ENCODE measurements at places on chromosomes 4 and X.
A peak's percentile ranks its signal among the peaks of the same experiment; 100 is the strongest.

DNA sequence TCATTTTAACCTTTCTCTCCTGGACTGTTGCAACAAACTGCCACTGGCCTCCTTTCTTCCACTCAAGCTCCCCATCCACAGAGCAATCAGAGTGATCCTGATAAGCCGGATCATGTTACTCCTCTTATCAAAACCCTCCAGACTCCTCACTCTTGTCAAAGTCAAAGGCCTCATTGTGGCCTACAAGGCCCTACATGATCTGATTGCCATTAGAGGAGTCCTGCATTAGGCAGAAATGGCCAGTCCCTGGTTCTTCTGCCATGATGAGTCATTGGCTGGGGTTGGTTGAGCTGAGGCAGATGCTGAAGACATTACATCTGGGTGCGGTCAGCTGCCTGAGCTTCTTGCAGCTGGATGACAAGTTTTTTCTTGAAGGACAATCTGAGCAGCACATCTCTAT lies 32.7 kb upstream of the CASK start:
- DNase-seq = no peak

- no peak for DNase-seq
Measured at GRCh38 chrX:12497832-12498591, 293.2 kb upstream of the PRPS2 start.

DNA sequence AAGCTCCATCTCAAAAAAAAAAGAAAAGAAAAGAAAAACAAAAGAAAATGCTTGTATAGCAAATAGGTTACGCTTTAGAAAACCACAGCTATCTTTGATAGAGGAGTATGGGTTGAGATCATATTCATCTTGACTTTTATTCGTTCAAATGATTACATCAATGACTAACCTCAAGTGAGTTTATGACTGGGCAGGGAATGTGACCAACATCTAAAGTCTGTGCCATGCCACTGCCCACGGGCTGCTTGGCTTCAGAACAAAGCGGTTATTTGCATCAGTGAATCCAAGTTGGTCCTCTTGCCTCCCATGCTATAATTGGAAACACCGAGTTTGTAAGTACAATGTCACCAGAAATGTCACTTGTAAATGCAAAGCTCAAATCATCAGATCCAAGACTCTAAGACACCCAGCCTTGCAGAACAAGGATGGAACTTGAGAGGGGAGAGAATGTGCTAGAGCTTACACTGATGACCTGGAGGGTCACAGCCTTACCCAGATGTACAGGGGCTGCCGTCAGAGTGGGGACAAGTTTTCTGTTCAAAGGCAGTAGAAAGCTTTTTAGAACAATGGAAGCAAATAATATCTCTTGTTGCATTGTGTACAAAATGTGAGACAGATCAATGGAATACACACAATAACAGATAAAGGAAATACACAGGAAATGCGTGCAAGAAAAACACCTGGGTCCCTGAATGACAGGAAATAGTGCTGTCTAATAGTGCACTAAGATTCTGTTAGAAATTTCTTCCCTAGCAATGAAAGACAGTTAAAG lies 8.4 kb upstream of the OPN1LW start:
- no peak for DNase-seq

DNA sequence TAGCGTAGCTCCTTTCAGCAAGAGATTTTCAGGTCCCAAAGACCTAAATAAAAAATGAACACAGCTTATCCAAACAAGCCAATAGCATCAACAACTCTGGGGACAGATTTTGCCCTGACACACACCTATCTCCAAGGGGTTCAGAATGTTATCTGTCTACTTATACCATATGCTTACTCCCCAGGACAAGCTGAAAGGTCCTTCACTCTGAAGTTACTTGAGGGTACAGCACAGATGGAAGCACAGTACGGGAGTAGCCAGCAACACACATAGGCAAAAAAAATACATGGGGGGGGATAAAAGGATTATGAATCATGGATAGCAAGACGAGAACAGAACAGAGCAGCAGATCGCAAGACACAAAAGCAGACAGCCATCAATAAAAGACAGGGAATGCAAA lies 90.7 kb upstream of the MCF2 start:
- DNase-seq = no peak

GRCh38 chr4:52911684-52912294 lies 49.7 kb downstream of the RASL11B start:
- DNase-seq = peak; percentile 72

- no peak for DNase-seq
Measured at GRCh38 chrX:27840881-27841280, 33.1 kb downstream of the MAGEB10 start.
